ENCODE measurements at places on chromosomes 2 and 18. TPM values are rescaled to one million over a fixed set of nuclear protein-coding genes. Genes with fewer than 3 reads are reported as not detected.

The CNGA3 gene
- not detected for total RNA-seq

The TACR1 gene
- total RNA-seq: not detected

The ADAM23 gene
- total RNA-seq: 38.5 TPM

DNA sequence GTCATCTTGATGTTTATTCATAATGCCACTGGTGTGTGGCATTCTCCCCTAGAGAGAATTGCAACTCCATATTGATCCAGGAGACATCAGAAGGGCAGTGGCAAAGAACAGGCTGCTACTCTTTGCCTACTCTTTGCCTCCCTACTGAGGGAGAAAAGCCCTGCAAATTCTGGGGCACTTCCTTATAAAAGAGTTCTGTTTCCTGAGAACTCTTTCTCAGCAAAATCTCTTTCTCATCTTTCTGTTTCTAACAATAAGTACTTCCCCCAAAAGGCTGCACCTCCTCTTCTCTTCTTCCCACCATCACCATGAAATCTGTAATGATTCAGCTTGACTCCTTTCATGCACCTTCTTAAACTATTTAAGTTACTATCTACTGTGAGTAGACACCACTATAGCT lies 270.3 kb downstream of the MREG start:
- DNase-seq: no peak

- DNase-seq: no peak
Observed at GRCh38 chr2:235511751-235512698, 18.2 kb downstream of the AGAP1 start.

DNA sequence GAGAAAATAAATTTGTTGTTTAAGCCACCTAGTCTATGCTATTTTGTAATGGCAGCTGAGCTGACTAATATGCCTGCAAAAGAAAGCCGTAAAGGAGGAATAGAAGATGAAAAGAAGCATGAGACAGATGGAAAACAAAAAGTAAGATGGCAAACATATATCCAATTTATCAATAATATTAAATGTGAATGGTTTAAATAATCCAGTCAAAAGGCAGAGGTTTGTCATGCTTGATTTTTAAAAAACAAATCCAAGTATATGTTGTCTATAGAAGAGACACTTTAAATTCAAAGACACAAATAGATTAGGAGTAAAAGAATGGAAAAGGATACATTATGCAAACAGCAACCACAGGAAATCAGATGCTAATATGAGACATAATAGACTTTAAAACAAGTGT lies 35.4 kb upstream of the EMILIN2 start:
- DNase-seq: no peak

DNA sequence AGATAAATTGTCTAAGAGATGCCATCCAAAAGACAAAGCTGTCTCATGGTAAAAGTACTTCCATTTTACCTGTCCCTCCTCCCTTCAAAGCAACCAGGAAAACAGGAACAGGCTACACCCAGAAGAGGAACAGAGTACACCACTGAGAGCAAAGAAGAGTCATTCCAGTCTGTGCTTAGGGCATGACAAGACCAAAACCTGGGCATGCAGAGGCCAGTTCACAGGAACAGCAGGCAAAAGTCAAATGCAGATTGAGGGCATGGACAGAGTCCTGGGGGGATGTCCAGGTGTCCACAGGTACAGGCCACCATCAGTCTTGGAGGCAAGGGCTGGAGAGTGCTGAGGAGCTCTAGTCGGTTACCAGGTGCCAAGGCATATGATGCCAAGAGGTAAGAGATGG lies 23.7 kb downstream of the PLEK start:
- DNase-seq: no peak

- no peak for DNase-seq
Observed at GRCh38 chr18:34223893-34224422, 755 bp downstream of the NOL4 start.

- no peak for DNase-seq
Observed at GRCh38 chr2:236744281-236744705, 174.7 kb downstream of the ACKR3 start.

DNA sequence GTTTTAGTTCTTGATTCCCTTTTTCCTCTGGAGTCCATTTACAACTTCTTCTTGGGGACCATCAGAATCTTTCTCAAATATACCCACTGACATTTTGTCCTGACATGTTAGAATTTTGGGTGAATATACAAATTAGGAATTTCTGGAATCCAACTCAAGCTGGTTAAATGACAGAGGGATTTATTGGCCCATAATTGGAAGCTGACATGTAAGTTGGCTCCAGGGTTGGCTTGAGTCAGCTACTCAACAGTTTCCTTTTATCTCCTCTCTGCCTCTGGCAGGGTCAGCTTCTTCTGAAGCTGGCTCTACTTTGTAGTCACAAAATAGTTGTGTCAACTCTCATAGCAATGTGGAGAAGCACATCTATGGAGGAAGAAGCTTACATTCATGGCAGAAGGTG lies 36.6 kb upstream of the PPP1R1C start:
- DNase-seq: no peak

DNA sequence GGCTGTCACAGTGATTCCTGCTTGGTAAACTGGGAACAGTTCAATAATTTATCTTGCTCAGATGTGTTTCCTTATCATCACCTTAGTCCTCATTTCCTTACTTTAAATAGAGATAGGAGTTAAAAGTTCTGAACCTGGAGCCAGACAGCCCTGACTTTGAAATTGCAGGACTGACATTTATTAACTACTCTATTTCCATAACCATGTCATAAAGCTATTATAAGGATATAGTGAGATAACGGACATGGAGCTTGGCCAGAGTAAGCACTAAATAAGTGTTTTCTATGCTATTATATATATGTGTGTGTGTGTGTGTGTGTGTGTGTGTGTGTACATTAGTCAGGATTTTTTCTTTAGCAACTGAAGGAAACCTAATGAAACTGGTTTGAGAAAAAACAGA lies 13.1 kb downstream of the NT5DC4 start:
- no peak for DNase-seq

DNA sequence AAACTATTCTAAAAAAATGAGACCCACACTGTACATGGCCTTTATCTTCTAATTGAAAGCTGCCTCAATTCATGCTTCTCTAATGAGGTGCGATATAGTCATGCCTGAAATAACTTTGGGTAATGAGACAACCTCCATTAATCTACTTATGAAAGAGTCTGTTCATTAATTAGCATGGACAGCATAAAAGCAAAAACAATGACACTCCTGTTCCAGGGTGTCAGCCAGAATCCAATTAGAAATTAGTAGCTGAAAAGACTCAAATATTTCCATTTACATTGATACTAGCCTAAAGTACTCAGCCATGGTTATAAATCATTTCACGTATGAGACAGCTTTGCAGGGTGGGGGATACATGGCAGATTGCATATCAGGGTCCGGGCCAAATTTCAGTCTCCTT lies 288.7 kb downstream of the AKAIN1 start:
- no peak for DNase-seq

Data from endothelial cell of umbilical vein (primary cell).